ENCODE measurements at places on chromosomes 7 and 10.

- no peak for DNase-seq
These were observed 107.2 kb upstream of the FAM180A start for GRCh38 chr7:135855846-135856245.

- DNase-seq: no peak
These were observed 279.9 kb downstream of the CSTF2T start for GRCh38 chr10:51419196-51420093.

DNA sequence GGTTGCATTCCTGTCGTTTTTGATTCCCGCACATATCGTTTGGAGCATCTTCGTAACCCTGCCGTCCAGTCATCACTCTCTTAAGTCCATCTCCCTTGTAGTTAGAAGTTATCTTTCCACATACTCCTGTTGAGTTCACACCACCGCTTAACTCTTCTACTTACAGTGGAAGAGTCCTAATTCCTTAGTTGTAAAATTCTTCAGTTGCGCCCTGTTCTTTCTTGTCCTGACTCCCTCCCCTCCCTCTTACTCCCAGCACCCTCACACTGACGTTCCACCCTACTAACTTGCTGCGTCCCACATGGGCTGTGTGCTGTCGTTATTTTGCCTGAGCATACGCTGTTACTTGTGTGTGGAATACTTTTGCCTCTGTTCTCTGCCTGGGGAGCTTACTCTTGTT, 11.7 kb downstream of the DNAJB6 start:
- DNase-seq: no peak

- DNase-seq: no peak
These were observed 37.7 kb upstream of the SMARCD3 start for GRCh38 chr7:151286148-151286547.

DNA sequence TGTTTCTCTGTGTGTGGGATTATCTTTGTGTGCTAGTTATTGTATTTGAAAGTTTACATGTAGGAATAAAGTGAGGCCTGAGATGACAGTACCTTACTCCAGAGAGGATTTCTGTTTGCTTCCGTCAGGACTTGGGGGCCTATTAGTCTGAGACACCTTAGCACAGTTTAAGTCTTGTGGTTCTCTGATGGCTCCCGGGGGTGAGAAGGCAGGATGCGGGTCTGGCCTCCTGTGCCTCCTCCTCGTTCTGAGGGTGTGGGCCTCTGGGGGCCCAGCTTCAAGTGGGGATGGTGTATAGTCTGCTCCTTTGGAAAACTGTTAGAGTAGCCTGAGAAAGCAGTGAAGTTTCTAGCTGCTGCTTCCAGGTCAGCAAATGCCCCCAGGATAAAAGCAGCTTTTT, 12.4 kb downstream of the MTURN start:
- peak; percentile 28 for DNase-seq

GRCh38 chr7:129412501-129412900, 21.7 kb upstream of the STRIP2 start:
- DNase-seq: no peak

DNA sequence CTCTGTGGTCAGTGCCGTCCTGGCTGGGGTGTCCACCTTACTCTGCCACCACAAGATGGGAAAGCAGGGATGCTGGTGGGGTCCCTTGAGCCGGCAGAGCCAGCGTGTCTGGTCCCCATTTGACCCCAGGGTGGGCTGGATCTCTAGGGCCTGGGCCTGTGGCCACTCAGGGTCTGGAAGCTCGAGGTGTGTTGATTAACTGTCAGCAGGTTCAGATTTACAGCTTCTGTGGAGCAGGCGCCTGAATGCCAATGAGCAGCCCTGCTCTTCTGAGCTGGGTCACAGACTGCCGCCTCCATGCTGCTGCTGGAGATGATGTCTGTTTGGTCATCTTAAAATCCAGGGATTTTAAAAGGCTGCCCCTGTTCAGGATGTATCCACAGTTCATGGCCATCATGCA, 11.3 kb upstream of the DPYSL4 start:
- DNase-seq: no peak

DNA sequence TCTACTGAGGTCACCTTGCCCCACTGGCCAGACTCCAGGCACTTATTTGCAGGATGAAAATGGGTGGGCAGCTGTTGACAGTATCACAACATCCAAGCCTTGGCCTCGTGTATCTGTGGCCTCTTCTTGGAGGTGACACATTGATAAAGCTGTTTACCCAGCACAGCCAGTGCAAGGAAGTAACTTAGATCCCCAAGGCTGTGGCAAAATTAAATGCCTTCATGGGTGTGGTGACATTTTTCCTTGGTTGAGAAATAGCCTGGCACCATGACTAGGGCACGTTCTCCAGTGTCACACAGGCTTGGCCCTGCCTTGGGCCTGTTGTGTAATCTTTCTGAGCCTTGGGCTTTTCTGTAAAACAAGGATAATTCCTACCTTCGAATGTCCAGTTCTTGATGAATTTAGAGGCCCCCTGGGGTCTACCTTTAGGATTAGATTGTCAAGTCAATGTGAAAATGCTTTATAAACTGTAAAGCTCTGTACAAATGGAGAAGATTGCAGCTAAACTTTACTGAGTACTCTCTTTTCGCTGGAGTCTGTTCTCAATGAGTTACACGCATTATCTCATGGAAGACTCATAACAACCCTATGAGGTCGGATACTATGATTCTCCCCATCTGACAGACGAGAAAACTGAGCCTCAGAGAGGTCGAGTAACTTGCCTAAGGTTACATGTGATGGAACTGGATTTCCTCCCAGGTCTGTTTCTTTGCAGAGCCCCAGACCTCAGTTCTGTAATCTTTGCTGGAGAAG, 46.7 kb upstream of the LOXL4 start:
- peak; percentile 78 for DNase-seq

- DNase-seq: no peak
These were observed 2.3 kb upstream of the MCU start for GRCh38 chr10:72689660-72690059.

GRCh38 chr7:26550492-26550891, 258.8 kb downstream of the SNX10 start:
- DNase-seq: no peak

- DNase-seq: no peak
These were observed 86.5 kb downstream of the PLXNA4 start for GRCh38 chr7:132489776-132490237.

DNA sequence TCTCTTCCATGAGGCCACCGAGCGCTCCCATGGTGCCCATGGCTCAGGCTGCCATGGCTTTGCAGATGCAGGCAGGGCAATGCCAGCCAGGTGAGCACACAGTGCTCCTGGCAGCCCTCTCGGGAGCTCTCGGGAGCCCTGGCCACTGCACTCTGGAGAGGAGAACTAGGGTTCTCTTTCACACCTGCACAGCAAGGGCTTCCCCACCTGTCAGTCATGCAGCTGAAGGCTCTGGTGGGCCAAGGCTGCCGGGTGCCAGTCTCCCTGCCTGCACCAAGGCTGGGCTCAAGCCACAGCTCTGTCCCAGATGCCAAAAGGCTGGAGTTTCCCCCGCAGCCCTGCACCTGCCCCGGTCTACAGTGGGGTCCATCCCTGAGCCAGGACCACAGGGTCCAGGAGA, 32.6 kb downstream of the NUDT1 start:
- DNase-seq: no peak

DNA sequence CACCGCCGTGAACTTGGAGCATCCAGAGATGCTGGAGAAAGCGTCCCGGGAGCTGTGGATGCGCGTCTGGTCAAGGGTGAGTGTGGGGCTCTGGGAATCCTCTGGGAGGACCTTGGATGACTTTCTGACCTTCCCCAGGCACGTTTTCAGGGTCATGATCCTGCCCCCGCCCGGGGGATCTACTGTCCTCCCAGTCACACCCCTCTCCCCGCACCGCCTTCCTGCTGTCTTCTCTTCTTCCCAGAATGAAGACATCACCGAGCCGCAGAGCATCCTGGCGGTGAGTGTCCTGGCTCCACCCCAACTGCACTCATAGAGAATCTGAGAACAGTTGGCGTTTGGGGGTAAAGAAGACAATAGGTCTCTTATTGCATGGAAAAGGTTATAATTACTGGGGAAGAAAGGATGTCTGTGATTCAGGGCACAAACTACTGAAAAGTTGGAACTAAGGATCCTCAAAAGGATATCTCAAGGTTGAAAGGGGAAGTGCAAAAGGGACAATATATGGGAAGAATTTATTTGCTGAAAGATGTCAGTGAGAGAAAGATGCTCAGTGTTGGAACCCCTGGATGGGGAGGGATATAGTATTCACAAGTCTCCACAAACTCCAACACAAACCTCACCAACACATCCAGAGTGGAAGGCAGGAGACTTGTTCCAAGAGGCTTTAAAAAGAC, 1.9 kb downstream of the GSTK1 start:
- no peak for DNase-seq

GRCh38 chr7:153891990-153892389, 160.2 kb upstream of the DPP6 start:
- DNase-seq: no peak

GRCh38 chr7:52727632-52728031, 307.8 kb upstream of the POM121L12 start:
- no peak for DNase-seq

DNA sequence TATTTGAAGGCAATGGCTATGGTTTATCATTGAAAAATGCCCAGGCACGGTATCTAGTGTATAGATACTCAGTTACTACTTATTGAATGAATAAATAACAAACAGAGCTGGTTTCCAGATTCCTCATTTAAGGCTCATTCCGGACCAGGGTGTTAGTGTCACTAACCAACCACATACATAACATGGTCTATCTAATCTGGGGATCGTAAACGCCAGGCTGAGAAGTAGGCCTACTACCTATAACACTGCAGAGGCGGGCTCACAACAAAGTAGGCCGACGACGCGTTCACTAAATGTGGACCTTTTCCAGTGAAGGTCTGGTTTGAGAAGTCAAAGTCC, 423 bp downstream of the LSM5 start:
- DNase-seq: no peak

GRCh38 chr10:83673316-83673715, 466.0 kb upstream of the GHITM start:
- DNase-seq: no peak

DNA sequence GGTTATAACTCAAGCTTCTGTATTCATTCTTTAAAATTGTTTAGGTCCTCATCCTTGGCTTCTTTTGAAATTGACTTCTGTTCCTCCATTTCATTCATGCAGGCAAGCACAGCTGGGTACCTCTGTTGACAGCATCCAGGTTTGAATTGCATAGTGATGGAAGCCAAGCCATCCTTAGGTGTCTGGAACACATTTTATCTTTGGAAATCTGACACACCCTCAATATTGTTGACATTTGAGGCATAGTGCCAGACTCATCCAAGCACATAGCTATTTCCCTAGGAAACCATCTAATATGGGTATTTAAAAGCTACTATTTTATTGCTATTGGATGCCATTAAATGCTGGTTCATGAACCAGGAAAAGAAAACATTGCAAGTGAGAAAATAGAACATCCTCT, 142.1 kb upstream of the PTPRZ1 start:
- no peak for DNase-seq

DNA sequence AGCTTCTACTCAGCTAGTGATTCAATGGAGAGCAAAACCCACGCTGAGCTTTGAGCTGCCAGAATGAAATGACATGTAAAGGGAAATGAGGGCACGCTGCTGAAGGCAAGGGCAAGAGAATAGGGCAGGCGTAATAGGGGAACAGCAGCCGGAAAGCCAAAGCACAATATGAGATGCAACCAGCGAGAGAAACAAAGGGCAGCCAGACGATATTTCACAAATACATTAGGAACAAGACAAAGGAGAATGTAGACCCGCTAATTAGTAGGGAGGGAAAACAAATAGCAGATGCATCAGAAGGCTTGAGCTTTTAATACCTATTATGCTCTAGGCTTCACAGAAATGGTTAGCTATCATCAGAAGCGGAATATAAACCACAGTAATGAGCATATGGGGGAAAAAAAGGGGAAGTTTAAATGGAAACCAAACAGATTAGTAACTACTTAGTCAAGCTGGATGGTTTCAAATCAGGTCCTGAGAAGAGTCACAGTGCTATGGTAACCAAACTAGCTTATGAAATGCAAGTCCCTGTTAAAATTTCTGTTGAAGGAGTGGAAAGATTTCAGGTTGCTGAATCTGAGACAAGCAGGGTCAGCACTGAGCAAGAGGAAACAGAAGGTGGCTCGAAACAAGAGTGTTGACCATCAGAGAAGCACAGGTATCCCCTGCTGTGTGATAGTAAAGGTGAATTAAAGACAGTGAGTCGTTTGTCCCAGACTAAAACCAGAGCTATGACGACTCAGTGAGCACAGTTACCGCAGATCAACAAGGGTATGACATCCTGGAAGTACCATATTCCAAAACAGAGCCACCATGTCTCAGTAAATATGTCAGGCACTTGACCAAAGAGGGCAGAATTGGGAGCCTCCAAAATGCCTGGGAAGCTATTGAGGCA, 496.9 kb upstream of the CELF2 start:
- DNase-seq: no peak

DNA sequence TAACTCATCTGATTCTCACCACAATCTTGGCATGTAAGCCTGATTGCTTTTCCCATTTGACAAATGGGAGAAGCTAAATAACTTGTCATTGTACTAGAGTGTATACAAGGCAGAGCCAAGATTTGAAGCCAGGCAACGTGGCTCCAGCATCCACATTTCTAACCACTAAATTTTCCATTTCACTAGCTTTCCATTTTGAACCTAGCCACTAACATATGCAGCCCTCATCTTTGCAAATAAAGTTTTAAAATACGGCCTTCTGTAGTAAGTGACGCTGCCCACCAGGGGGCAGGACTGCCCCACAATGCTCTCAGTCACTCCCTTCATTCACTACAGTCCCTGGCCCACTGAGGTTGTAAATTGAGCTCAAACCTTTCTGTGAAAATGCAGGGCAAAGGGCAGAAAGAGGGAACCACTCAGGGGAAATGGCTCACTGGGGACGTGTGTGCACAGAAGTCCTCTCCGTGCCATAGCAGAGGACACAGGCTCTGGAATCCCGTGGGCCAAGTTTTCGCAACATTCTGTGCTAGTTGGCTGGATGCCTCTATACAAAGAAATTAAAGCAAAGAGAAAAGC, 315.7 kb downstream of the TNS3 start:
- DNase-seq: no peak

DNA sequence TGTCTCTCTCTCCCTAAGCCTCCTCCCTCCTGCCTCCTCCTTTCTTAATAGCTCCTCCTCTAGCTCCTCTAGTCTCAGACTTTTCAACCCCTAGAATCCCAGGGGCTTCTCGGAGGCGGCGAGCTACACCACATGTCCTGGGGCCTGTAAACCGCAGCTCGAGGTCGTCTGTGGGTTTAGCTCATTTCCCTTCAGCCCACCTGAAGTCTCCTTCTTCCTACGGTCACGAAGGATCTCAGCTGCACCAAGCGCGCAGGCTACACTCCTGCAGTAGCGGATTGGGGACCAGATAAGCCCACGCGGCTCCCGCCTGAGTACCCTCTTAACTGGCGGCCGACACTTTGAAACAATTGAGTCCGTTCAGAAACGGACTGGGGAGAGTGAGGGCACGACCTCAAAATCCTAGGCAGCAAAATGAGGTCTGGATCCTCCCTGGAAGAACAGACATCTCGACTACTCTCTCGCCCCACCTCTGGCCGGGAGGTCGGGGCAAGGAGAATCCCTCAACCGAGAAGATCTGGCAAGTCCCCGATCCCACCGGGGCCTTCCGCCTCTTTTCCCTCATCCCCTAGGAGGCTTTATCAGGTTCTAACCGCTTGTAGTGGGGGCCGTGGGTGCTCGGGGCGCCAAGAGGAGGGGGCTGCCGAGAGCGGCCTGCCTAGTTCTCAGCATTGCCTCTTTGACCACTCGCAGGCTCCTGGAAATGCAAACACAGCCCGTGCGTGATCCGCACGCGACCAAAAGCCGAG, 1.3 kb upstream of the SORCS3 start:
- DNase-seq: no peak

GRCh38 chr7:139061416-139061815, 25.6 kb upstream of the ZC3HAV1L start:
- no peak for DNase-seq

- no peak for DNase-seq
These were observed 111.6 kb downstream of the ACTR3B start for GRCh38 chr7:152871005-152871677.

GRCh38 chr10:18418541-18419215, 232.7 kb downstream of the NSUN6 start:
- no peak for DNase-seq

All from coronary artery (tissue), 2 donors.